NCI-H524 (cell line): ENCODE measurements at places on chromosomes 16 and 17.

DNA sequence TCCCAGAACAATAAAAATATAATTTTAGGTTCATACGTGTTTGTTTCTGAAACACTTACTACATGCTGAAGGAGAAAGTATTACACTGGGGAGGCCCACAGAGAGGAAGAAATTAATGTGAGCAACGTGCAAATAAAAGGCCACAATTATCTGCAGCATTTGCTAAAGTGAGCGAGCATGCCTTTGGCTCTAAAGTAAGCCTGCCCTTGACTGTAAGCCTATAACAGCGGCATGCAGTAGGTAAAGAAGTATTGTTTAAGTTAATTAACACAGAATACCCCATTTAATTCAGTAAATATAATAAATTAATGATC lies 13.2 kb upstream of the COTL1 start:
- DNase-seq = no peak

- no peak for DNase-seq
Measured at GRCh38 chr16:25260416-25260815, 2.8 kb upstream of the ZKSCAN2 start.

GRCh38 chr17:48809182-48809581 lies 7.8 kb downstream of the TTLL6 start:
- DNase-seq = no peak

- no peak for DNase-seq
Measured at GRCh38 chr17:17448076-17448475, 28.7 kb upstream of the MED9 start.

GRCh38 chr16:57807252-57807967 lies 5.1 kb upstream of the KIFC3 start:
- no peak for DNase-seq

DNA sequence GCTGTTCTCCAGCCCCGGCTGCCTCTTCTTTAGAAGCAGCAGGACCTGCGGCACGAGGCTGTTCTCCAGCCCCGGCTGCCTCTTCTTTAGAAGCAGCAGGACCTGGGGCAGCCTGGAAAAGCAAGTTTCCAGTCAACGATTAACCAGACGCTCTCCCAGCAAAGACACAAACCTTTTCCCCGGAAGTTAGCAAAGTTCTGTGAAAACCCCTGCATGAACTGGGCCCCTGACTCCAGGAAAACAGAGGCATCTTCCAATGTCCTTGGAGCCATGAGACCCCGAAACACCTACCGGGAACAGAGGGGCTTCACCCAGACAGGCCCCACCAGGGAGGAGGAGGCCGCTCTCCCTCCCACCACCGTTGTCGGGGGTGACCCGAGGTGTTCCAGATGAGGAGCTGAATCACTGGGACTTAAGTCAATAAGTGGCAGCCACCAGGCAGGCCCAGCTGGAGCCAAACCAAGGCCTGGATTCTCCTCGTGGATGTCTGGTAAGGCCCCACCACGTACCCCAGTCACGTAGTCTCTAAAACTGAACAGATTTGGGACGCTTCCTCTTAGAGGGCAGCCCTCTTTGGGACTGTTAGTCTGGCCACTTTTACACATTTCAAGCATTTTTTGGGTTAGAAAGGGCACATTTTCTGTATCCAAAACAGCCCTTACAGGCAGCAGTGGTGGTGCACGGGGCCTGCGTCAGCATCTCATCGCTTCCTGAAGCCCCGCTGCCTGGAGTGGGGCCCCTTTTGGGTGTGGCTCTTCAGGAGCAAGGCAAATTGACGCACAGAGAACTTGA lies at the start of gene RPH3AL:
Gene RPH3AL, minus strand, starts transcription at position 387 of the 792 bp plus-strand sequence. CDS start 25,264 bp downstream, outside the sequence.
- DNase-seq = peak; percentile 69

DNA sequence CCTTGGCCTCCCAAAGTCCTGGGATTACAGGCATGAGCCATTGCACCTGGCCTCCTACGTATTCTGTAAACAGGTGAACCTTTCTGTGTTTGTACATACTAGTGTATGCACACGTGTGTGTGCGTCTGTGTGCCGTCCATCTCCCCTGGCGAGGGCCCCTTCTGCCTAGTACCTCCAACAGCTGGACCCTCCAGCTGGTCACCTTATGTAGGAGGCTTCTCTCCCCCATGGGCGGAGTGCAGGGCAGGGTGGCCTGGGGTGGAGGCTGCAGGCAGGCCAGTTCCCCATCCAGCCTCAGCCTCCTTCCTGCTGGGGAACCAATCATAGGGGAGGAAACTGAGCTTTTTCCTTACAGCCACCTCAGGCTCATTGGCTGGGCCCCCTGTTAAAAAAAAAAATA lies 24.4 kb upstream of the DOC2B start:
- DNase-seq = peak; percentile 36

GRCh38 chr16:67111951-67112444 lies 2.3 kb downstream of the PHAF1 start:
- no peak for DNase-seq

GRCh38 chr17:17750881-17751280 lies 69.6 kb downstream of the RAI1 start:
- no peak for DNase-seq

DNA sequence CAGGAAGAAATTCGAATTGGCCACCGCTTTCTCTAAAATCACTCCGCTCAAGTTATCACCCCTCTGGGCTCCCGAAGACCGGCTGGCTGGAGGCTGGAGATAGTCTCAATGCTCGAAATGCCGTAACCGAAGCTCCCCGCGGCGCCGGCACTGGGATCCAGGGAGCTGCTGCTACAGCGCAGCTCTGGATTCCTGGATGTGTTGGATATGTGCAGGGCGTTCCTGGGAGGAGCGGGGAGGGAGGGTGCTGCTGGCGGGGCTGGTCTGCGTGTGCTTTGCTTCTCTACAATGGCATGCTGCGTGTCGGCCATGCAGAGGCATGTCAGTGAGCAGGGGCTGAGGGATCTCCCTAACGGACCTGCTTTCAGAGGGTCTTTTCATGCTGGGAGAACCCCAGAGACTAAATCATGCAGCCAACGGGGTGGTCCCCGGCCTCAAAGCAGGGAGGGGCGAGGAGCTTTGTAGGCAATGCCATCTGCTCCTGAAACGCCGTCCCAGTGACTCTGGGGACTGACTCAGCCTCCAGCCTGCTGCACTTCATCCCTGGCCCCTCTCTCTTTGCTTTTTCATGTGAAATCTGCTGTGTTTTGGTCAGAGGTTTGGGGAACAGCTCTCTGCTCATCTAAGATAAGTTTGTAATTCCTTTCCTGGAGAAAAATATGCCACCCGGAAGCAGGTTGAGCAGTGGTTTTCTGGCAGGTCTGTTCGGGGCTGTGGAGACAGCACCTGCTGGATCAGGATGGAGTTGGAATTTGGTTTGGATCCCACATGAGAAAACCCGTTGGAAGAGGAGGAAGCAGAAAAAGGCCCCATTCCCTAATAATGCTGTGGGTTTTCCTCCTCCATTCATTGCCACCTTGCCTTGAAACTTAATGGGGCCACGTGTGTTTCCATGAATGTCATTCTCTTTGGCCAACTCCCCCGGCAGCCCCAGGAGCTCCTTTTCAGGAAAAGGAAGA lies 311.4 kb downstream of the SEC14L1 start:
- peak; percentile 89 for DNase-seq

GRCh38 chr17:68783861-68784260 lies 171.3 kb downstream of the ABCA8 start:
- peak; percentile 21 for DNase-seq

GRCh38 chr16:85806539-85806938 lies 7.0 kb downstream of the COX4I1 start:
- no peak for DNase-seq

GRCh38 chr17:34306466-34306865 lies 12.8 kb upstream of the CCL8 start:
- no peak for DNase-seq

- no peak for DNase-seq
Measured at GRCh38 chr16:89721546-89722391, 432 bp downstream of the ZNF276 start.

GRCh38 chr17:73822371-73822770 lies 178.1 kb upstream of the SDK2 start:
- no peak for DNase-seq
